ENCODE measurements at places on chromosomes 5 and 9.
A peak's percentile ranks its signal among the peaks of the same experiment; 100 is the strongest.

DNA sequence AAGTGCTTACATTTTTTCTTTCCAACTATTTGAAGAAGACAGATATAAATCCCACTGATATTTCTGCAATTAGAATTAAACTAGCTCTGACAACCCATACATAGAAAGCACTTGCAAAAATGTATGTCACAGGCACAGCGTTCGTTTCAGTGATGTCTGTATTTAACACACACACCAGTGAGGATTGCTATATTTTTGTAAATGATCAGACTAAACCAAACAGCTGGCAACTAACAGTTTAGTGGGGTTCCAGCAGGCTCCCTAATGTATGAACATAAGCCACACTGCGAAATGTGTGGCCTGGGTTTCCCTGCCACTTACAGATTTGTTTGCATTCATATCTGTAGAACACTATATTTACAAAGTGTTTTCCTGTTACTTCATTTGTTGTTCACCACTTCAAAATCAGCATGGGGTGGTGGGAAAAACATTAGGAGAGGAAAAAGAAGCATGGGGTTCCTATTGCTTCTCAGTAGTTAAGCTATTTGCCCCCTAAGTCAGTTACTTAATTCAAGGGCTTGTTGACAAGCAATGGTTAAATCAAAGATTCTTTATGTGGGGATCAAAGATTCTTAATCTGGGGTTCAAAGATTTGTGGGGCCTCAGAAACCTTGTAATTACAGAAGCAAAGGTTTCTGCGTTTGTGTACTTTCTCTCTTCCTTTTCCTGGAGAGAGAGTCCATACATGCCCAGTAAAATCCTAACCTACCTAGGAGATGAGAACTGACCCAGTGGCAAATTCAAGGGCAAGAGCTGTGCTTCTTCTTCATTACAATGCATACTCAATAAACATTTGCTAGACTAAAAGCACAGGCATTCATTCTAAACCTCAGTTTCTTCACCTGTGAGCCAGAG, 27.1 kb downstream of the ZNF608 start:
- DNase-seq: no peak

GRCh38 chr9:94166976-94167346, 82.7 kb downstream of the PTPDC1 start:
- DNase-seq: no peak

DNA sequence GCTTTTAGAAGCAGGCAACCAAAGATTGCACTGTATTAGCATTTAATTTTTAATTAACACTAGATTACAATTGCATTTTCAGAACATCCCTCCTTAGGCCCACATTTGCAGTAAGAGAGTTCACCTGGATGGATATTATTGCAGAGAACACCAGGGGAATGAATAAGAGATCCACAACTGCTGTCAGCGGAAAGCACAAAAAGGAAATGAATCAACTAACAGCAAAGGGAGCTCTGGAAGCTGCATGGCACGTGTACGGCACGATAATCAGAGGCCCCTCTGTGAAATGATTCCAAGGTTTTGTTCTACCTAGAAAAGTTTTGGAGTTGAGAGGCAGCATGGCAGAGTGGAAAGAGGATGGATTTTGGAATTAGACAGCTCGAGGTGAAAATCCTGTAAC, 361.2 kb upstream of the C9orf72 start:
- DNase-seq: no peak

DNA sequence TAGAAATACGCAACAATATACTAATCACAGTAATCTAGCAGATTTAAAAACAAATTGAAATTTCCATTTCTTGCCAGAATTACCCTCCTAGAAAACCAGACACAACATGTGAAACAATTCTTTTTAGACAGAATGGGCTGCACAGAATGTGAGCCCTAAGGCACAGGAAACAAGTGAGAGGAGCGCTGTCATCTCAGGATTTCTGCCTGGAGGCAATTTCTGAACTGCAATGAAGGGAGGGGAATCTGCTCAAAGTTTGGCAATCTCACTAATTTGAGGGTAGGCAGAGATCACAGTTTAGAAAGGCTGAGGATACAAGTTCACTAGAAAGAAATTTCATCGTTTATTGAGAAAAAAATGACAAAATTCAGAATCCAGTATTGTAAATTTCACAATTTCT, 70.3 kb downstream of the INIP start:
- no peak for DNase-seq

DNA sequence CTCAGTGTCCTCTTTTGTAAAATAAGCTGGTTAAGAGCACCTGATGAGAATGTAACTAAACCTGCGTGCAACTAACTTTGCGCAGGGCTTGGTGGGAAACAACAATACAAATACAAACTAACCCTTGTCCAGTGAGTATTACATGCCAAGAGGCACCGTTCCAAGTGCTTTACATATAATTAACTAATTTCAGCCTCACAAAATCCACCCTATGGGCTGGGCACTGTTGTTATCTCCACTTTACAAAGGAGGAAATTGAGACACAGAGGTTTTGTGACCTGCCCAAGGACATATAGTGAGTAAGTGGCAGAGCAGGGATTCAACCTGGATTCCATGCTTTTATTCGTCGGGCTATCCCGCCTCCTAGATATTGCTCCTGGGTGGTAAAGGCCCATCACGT, 26.2 kb upstream of the TNIP1 start:
- no peak for DNase-seq

GRCh38 chr9:33273266-33273971, 8.6 kb downstream of the CHMP5 start:
- DNase-seq: no peak

DNA sequence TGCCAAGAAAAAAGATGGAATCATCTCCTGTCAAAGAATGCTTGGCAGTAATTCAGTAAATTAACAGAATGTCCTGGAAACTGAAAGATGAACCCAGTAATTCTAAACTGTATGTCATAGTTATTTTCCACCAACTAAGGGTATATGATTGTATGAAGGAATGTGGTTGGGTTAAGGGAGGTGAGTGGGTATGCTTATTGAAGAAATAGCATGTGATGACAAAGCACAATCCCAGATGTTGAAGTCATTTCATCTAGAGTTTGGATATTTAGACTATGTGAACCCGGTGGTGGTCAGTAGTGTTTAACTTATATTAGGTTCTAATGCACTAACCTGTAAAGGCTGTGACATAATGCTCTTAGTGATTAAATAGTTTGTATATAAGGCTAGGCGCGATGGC, 87.3 kb downstream of the CDKN2A start:
- DNase-seq: no peak

- DNase-seq: no peak
Observed at GRCh38 chr5:143986516-143987212, 174.7 kb downstream of the HMHB1 start.

- DNase-seq: no peak
Observed at GRCh38 chr5:152529440-152529839, 124.4 kb upstream of the NMUR2 start.

- DNase-seq: no peak
Observed at GRCh38 chr5:161030229-161030628, 178.2 kb upstream of the ATP10B start.

GRCh38 chr9:83544002-83544698, 5.9 kb upstream of the FRMD3 start:
- no peak for DNase-seq

DNA sequence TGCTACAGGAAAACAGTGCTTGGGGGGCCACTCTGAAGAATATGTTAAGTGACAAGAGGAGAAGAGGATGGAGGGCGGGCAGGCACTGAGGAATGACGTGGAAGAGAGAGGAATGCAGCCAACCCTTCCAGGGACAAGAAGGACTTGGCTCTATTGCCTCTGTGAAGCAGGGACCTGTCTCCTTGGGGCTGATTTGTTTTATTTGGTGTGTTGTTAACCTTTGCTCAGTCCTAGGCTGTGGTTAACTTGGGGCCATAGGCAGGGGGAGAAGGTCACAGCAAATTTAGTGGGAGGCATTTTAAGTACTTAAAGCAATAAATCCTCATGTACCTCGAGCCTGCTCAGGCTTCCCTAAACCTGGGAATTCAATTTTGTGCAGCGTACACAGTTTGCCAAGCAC, 39.9 kb downstream of the KIF4B start:
- no peak for DNase-seq

DNA sequence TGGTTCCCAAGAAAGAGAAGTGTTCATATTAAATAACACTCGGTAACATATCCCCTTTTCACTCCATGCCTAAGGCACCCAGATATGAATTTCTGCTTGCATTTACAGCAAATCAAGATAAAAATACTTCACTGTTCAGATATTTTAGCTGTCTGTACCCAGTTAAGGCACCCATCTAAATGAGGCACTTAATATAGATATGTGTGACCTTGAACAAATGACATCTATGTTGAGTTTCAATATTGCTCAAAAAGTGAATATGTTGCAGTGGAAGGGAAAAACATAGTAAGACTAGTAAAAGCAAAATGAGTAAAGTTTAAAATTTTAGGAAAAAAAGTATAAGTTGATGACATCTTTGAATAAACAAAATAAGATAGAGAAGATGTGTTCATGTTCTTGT, 32.4 kb upstream of the SPDL1 start:
- DNase-seq: no peak

- peak; percentile 31 for DNase-seq
Observed at GRCh38 chr9:75087289-75087823, 599 bp downstream of the NMRK1 start.

- no peak for DNase-seq
Observed at GRCh38 chr9:109806506-109807115, 26.6 kb downstream of the PALM2AKAP2 start.

DNA sequence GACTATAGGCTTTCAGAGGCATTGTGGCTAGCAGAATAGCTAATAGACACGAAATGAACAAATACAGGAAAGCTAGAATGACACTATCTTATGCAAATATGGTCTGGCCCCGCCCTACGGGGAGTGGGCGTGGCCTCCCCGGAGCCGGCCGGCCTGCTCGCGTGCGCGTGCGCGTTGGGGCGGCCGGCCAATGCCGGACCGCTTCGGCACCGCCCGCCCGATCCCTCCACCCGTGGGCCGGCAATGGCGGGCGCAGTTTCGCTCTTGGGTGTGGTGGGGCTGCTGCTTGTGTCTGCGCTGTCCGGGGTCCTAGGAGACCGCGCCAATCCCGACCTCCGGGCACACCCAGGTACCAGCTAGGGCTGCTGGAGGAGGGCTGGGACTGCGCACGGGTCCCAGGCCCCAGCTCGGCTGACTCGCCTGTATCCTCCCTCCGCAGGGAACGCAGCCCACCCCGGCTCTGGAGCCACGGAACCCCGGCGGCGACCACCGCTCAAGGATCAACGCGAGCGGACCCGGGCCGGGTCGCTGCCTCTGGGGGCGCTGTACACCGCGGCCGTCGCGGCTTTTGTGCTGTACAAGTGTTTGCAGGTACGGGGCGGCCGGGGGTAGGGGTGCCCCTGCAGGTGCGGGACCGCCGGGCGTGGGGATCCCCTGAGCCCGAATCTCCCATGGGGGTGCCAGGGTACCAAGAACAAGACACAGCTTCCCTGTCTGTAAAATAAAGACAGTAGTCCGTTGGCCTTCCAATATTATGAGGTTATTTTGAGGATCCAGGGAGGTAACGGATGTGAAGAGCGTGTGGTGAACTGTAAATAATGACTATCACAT, at the start of gene CCDC107:
Gene CCDC107 (plus strand): TSS at position 156 of the 831 bp plus-strand sequence. CDS start 88 bp downstream, at position 244.
- DNase-seq: peak; percentile 86

GRCh38 chr9:2824564-2824963, 19.3 kb downstream of the PUM3 start:
- DNase-seq: no peak

GRCh38 chr5:65326922-65327321, 154.8 kb downstream of the ADAMTS6 start:
- DNase-seq: no peak

DNA sequence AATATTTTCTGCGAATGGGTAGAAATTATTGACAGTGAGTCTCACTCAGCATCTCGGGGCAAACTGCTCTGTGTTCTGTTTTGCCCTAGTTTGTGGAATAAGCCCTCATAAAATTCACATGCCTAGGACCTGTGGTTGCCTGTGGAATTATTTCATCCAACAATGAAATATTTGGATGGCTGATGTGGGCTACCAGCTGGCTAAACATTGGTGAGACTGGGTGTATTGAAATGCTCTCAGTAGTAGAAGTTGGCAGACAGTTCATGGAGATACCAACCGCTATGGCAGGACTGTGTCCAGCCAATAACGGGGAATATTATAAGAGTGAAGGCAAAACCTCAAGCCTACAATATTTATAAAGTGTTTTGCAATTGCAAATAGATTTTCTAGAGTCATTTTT, 344.1 kb upstream of the RPS23 start:
- DNase-seq: no peak

Data from CD4-positive, alpha-beta T cell treated with Interferon gamma for 1 hour (primary cell).